ENCODE measurements at places on chromosomes 12 and 14.

- DNase-seq, result no peak
Observed at GRCh38 chr14:65588426-65589140, 176.1 kb downstream of the FUT8 start.

GRCh38 chr14:90483571-90483974 is 86.7 kb downstream of the CALM1 start:
- DNase-seq, result no peak

GRCh38 chr12:2745655-2746054 is 49.1 kb upstream of the FKBP4 start:
- no peak for DNase-seq

DNA sequence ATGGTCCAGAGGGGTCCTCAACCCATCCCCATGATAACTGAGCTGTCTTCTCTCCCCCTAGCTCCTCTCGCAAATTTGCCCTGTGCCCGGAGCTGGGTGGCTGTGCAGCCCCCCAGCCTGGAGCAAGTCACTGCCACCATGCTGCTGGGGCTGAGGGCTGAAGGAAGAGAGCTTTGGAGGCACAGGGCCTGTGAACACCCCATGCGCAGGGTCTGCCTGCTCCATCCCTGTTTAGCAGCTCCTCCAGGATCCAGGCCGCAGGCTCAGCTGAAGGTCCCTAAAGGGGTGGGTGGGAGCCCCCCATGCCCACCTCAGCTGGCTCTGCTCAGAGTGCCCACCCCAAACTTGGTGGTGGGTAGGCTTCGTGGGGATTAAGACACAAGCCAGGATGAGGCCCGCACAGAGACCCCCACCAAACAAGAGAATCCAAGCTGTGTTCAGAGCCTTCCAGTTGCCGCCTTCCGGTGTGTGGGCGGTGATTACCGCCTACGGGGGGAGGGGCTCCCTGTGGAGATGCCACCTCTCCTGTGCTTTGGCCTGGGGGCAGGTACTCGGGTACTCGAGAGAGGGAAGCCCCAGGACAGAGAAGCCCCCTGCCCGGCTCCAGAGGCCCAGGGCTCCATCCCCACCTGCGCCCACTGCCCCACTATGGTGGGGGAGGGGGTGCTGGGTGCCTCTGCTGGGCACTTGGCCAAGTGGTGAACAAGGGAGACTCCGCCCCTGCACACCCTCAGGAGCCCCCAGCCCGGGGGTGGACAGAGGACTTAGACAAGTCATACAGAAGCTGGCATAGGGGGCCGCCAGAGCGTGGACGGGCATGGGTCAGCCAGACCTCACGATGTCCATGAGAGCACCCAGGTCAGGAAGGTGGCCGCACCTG is 1.4 kb upstream of the JAG2 start:
- no peak for DNase-seq

GRCh38 chr14:87492561-87492960 is 500.4 kb downstream of the GALC start:
- DNase-seq, result peak; percentile 33

- DNase-seq, result no peak
Observed at GRCh38 chr12:29625359-29625953, 128.0 kb upstream of the OVCH1 start.

GRCh38 chr14:32027255-32027939 is 49.7 kb upstream of the ARHGAP5 start:
- no peak for DNase-seq

GRCh38 chr12:64801381-64801780 is 23.1 kb upstream of the TBC1D30 start:
- DNase-seq, result no peak

- no peak for DNase-seq
Observed at GRCh38 chr12:122789637-122790036, 15.3 kb downstream of the CCDC62 start.

GRCh38 chr14:24441904-24442239 is 704 bp downstream of the SDR39U1 start:
- DNase-seq, result no peak

DNA sequence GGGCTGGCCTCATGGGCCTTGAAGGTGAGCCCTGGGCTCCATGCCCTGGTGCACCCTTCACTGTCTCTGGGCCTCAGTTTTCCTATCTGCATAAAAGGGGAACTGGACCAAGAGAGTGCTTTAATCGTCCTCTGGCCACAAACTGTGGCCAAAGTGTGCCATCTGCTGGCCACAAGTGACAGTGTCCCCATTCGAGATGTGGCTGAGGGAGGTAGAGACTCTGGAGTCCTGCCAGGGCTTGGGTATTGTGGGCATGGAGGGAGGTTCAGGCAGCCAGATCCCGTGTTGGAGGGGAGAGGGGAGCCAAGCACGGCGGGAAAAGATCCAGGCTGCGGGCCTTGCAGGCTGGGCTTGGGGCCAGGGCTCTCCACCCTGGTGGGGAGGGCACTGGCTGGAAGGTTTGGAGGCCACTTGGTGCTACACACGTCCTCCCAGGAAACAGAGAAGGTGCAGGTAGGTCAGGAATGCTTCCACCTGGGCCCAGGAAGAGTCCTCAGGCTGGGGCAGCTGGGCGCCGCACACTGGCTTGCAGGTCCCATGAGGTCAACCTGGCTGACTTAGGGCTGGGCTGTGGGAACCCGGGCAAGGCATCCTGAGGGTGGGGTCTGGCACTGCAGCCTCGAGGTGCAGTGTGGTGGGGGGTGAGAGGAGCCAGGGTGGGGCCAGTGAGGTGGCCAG is 7.3 kb upstream of the KIF26A start:
- DNase-seq, result peak; percentile 95

DNA sequence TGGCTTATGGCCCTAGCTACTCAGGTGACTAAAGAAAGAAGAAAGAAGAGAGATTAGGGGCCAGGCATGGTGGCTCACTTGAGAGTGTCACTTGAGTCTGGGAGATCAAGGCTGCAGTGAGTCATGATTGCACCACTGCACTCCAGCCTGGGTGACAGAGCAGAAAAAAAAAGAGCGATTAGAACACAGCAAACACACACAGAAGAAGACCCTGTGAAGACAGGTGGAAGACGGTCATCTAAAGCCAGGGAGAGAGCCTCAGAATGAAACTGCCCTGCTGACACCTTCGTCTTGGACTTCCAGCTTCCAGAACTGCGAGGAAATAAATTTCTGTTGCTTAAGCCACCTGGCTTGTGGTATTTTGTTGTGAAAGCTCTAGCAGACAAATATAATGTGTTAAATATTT is 17.5 kb upstream of the PPP1CC start:
- no peak for DNase-seq

GRCh38 chr12:51823875-51824565 is 24.5 kb downstream of the FIGNL2 start:
- peak; percentile 74 for DNase-seq

GRCh38 chr12:99130808-99131553 is 485.9 kb downstream of the APAF1 start:
- DNase-seq, result peak; percentile 8

DNA sequence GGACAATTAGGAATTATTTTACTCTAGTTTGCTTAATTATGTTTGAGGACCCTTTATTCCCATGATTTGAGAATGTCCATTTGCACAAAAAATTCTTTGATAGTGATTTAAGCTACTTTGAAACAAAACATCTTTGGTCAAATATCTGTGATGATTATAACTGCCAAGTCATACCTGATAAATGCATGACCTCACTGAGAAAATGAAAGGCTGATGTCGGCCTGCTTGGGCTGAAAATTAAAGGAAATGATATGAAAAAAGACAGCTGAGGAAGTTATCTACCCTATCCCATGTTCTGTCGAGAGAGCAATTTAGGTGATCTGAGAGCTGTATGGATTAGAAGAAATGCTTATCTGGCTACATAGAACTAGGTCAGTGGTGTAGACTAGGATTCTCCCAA is 43.6 kb downstream of the ATL1 start:
- DNase-seq, result no peak

GRCh38 chr14:72094844-72095582 is 162.8 kb downstream of the RGS6 start:
- DNase-seq, result no peak

DNA sequence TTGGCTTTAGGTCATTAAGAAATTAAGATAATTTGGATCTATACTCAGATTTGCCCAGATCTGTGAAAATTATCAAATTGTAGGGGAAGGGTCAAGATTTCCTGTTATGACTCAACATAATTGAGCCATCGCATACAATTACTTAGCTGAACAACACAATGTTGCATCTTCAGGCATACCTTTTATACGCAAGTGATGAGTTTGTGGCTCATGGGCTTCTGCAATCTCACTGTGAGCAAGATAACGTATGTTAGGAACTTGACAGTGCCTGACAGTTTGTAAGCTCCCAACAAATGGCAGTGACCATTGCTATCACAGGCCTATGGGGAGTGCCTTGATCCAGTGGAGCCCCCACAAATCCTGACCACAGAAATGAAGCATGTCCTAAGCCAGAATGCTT is 199.7 kb downstream of the BCAT1 start:
- DNase-seq, result no peak

DNA sequence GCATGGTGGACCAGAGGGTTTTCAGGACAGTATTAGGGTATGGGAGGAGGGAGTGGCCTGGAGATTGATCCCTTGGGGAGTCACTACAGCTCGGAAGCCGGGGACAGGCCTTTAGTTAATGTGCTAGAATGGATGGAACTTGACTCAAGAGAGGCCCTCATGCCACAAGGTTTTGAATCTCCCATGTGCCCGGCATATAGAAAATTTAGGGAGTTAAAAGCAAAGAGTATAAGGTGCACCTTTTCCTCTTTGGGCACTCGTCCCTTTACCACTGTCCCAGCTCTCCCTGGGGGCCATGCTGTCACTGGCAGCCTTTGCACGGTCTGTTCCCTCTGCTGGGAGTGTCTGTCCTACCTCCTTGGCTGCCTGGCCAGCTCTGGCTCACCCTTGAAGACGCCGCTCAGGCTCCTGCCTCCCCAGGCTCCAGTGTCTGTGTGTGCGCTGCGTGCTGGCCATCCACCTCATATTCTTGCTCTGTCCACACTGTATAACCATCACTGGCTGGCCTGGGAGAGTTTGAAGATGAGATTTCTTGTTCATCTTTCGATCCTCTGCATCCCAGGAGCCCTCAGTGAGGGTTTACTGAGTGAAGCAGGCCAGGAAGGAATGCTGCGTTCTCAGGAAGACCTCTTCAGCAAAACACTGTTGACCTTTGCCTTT is 161.3 kb downstream of the ZFP36L1 start:
- DNase-seq, result no peak

DNA sequence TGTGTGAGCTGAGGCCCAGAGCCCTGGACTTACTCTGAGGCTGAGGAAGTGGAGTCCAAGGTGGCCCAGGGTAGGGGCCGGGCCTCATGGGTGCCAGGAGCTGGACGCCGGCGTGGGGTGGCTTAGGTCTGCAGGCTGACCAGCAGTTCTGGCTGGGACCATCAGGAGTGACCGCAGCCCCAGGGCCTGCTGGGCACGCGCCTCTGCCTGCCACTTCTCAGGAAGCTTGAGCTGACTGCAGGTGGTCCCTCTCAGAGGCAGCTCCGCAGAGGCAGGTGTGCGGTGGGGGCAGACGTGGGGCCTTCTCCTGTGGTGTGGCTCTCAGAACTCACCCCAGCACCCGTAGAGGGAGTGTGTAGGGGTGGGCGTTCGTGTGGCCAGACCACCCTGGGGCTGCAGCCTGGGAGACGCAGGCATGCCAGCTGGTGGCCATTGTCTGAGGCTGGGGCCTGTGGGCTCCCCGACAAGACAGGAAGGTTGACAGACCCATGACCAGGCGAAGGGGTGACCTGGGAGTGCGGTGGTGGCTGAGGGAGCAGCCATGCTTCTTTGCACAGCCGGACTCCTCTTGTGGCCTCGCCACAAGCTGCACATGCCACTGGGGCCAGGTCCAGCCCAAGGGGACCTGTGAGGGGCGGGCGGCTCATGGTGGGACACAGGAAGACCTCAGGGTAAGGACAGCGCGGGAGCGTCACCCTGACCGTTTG is 40.0 kb upstream of the TEX22 start:
- DNase-seq, result no peak

GRCh38 chr12:58412461-58413060 is 471.2 kb downstream of the ATP23 start:
- DNase-seq, result no peak

DNA sequence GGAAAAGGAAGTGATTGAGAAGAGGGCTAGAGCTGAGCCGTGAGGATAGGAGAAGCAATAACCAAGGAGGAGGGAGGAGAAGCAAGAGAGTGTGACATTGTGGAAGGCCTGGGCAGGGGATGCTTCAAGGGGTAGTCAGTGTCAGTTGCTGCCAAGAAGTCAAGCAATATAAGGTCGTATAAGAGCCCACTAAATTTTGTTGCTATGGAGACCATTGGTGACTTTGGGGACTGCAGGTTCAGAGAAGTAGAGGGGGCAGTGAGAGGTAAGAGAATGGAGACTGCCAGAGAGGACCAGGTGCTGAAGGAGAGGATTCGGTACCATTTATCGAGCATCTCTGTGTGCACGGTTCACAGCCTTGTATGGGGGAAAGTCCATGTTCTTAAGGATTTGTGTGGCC is 3.1 kb upstream of the ATXN3 start:
- no peak for DNase-seq

DNA sequence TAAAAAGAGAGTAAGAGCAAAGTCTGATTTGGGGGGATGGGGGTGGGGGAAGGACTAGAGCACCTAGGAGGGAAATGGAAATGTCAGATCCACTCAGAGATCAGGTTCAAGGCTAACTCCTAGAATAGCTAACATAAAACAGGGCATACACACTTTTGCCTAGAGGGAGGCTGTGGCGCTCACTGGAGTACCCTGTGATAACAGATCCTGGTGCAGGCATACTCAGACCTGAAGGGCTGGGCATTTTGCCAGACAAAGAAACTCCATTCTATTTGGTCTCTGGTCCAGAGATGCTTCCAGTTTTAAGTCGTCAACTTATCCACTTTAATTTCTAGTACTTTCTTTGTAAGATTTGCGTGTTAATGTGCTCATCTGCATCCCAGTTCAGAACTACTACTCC is 5.8 kb downstream of the CTDSP2 start:
- DNase-seq, result peak; percentile 56

DNA sequence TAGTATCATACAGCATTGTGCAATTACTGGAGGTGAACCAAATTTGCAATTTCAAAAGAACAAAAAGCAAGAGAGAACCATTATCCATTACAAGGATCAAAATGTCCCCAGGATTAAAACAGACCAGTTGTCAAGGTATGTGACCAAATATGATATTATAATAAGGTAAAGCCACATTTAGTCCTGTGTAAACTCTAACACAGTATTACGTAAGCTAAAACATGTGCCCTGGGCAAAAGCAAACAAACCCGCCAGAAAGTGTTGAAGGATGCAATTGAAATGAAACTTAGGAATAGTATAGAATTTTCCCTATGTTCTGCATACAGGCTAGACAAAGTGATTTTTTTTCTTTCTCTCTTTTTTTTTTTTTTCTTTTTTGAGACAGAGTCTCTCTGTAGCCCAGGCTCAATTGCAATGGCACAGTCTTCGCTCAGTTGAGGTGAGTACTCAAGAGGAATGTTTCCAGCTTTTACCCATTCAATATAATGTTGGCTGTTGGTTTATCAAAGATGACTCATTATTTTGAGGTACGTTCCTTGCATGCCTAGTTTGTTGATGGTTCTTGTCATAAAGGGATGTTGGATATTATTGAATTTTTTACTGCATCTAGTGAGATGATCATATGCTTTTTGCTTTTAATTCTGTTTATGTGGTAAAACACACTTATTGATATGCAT is 137.1 kb upstream of the FOXG1 start:
- no peak for DNase-seq

GRCh38 chr12:113740699-113741098 is 225.4 kb downstream of the RBM19 start:
- no peak for DNase-seq
